ENCODE measurements at places on chromosomes 7 and 10. TPM values are rescaled to one million over a fixed set of nuclear protein-coding genes. Genes with fewer than 3 reads are reported as not detected.
A peak's percentile ranks its signal among the peaks of the same experiment; 100 is the strongest.

The LFNG gene
- total RNA-seq: 10.1 TPM

The EN2 gene
- total RNA-seq: under 0.01 TPM

The BRI3 gene
- total RNA-seq: 28.8 TPM

The SPDYE6 gene
- not detected for total RNA-seq

The CLRN3 gene
- 0.05 TPM for total RNA-seq

The CHRM2 gene
- 0.33 TPM for total RNA-seq

The WDR86 gene
- 5.0 TPM for total RNA-seq

The ASL gene
- 7.3 TPM for total RNA-seq

GRCh38 chr7:10266976-10267375 lies 706.7 kb upstream of the PHF14 start:
- no peak overlapping the region for H3K27ac ChIP-seq
- DNase-seq: no peak
- H3K4me3 ChIP-seq: no peak overlapping the region
- no peaks in the 10 kb centered on the region for H3K4me1 ChIP-seq

GRCh38 chr7:23470330-23471105 lies at the start of gene IGF2BP3:
Gene IGF2BP3 (minus strand): TSS chr7:23470491. CDS start chr7:23470110, 381 bp downstream.
- no peak for DNase-seq
- peak within 1 kb of the TSS; percentile 70 for H3K27ac ChIP-seq
- peaks cover 25% of the 10 kb centered on the region for H3K4me1 ChIP-seq
- H3K36me3 ChIP-seq: no peaks in the 10 kb centered on the region
- H3K27me3 ChIP-seq: peaks cover 10% of the 10 kb centered on the region

DNA sequence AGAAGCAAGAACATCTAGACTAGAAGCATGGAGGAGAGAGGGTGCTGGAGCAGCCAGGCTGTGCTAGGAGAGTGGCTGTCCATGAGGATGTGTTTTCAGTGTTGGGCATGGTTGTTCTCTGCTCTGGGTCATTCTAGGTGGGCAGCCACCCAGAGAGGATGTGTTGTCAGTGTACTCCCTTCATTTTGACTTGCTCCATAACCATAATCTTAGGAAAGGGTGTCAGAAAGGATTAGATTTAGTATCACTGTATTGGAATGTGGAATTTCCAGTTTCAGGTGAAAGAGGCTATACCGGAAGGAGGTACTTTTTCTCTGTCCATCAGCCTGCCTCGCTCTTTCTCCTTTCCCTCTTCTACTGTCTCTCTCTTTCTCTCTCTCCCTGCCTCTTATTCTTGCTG lies 474.5 kb upstream of the PODXL start:
- H3K4me1 ChIP-seq: no peaks in the 10 kb centered on the region
- no peak for DNase-seq
- no peaks in the 10 kb centered on the region for H3K36me3 ChIP-seq
- H3K27me3 ChIP-seq: no peaks in the 10 kb centered on the region
- H3K4me3 ChIP-seq: no peak overlapping the region

DNA sequence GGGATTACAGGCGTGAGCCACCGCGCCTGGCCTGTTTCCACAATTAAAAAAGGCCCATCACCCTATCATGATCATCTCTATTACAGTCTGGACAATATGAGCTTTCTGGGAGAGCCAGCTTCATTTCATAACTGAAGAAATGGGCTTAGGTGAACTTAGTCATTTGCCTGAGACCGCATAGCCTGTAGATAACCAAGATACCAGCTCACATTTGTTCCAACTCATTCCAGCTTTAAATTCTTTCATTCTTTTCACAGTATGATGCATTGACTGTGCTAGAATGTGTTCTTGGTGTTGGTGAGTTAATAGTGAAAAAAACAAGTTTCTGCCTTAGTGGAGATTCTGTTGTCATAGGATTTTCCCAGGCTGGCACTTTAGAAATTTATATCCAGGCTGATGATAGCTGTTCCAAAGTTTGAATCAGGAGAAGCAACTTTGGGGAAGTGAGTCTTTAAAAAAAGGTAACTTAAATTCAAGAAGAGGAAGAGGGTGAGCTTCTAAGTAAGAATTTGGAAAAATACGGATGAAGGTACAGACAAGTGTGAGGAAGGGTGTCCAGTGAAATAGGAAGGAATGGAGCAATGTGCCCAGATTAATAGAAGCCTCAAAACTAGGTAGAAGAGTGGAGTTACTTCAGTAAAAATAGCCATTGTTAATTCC lies 2.1 kb upstream of the H2AZ2 start:
- no peak overlapping the region for H3K4me3 ChIP-seq
- H3K27ac ChIP-seq: no peak overlapping the region
- H3K36me3 ChIP-seq: no peaks in the 10 kb centered on the region
- H3K4me1 ChIP-seq: peaks cover 8% of the 10 kb centered on the region
- DNase-seq: no peak

GRCh38 chr10:113142601-113143362 lies 192.7 kb downstream of the TCF7L2 start:
- no peaks in the 10 kb centered on the region for H3K27me3 ChIP-seq
- no peak for DNase-seq
- H3K27ac ChIP-seq: peak overlapping the region; percentile 13
- peaks cover 5% of the 10 kb centered on the region for H3K4me1 ChIP-seq
- no peak overlapping the region for H3K4me3 ChIP-seq

DNA sequence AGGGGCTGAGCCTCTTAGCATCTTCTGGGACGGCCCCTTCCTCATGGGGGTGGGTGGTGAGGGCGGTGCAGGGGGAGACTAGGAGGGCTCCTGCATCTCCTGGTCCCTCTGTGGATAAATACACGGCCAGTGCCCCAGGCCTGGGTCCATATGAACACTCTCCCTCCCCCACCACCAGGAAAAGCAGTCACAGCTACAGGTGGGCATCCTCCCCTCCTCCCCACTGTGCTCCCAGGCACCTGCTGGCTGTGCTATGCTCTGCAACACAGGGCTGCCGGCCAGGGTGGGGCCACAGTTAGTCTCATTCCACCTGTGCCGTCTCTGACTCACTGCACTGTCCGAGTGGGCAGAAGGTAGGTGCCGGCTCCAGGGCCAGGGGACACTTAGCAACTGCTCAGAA lies 87.3 kb upstream of the INSIG1 start:
- peaks cover 13% of the 10 kb centered on the region for H3K4me1 ChIP-seq
- no peak for DNase-seq
- H3K4me3 ChIP-seq: no peak overlapping the region
- no peak overlapping the region for H3K27ac ChIP-seq
- no peaks in the 10 kb centered on the region for H3K27me3 ChIP-seq

- DNase-seq: no peak
- H3K4me3 ChIP-seq: no peak overlapping the region
- H3K36me3 ChIP-seq: no peaks in the 10 kb centered on the region
- H3K27ac ChIP-seq: peak overlapping the region; percentile 25
Measured at GRCh38 chr10:126042354-126042753, 146.0 kb downstream of the FANK1 start.

GRCh38 chr10:31749981-31750840 lies 178.4 kb downstream of the ARHGAP12 start:
- H3K27me3 ChIP-seq: no peaks in the 10 kb centered on the region
- H3K36me3 ChIP-seq: no peaks in the 10 kb centered on the region
- H3K4me1 ChIP-seq: peaks cover 11% of the 10 kb centered on the region
- no peak for DNase-seq
- no peak overlapping the region for H3K27ac ChIP-seq
- no peak overlapping the region for H3K4me3 ChIP-seq

GRCh38 chr7:127911968-127912511 lies 119.2 kb downstream of the LRRC4 start:
- peaks cover 4% of the 10 kb centered on the region for H3K36me3 ChIP-seq
- H3K27me3 ChIP-seq: no peaks in the 10 kb centered on the region
- no peak overlapping the region for H3K4me3 ChIP-seq
- no peak for DNase-seq
- no peak overlapping the region for H3K27ac ChIP-seq
- no peaks in the 10 kb centered on the region for H3K4me1 ChIP-seq

- H3K27ac ChIP-seq: peak overlapping the region; percentile 64
- no peak overlapping the region for H3K4me3 ChIP-seq
- DNase-seq: no peak
- peaks cover 17% of the 10 kb centered on the region for H3K4me1 ChIP-seq
- H3K36me3 ChIP-seq: no peaks in the 10 kb centered on the region
Measured at GRCh38 chr10:61751599-61751998, 88.9 kb downstream of the CABCOCO1 start.

All from thymus (tissue), 14 donors.